ENCODE measurements at places on chromosomes 16 and 17. TPM values are rescaled to one million over a fixed set of nuclear protein-coding genes. Genes with fewer than 3 reads are reported as not detected.

GRCh38 chr16:80323187-80323807, 217.5 kb upstream of the DYNLRB2 start:
- no peak for DNase-seq

OR2C1 gene
- not detected for total RNA-seq

CDC27 gene
- total RNA-seq = 124 TPM

DNA sequence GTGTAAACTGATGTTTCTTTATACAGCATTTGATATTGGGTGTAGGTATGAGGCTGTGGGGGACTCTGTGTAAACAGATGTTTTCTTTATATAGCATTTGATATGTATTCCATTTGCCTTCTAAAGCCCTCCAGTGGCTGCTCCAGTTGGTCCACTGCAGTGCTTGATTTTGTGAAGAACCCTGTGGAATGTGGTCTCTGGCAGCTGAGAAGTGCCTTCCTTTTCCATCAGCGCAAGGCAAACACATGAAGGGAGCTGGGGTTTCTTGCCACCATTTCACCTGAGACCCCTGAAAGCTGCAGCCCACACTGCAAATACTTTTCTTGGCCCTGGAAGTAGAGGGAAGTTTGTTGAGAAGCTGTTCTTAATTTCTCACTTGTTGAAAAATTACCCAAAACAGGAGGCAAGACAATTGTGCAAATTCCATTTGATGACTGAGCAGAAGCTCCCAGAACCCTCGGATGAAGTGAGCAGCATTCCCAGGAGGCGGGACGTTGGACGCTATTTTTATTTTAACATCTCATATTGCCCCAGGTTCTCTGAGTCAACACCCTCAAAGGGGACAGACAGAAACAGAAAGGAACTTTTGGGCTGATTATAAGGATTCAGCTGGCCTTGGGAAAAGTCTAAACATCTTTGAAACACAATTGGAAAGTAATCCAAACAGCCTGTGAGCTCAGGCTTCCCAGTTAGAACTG, 158.5 kb upstream of the RPH3AL start:
- no peak for DNase-seq

CCL13 gene
- total RNA-seq = 5.1 TPM

DNA sequence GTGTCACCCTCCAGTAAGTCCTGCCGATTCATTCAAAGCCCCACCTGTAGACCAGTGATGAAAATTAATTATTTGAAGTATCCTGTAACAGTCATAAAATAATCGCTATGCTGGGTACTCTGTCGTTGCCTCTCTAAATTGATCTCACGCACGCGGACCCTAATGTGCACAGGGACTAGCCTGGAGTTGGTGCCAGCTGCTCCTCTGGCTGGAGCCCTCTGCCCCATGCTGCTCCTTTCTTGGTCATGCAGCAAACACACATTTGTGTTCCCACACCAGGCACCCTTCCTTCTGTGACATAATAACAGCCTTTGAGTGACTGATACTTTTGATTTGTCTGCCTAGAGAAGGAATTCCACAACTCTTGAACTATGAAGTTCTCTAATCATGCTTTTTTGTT, 16.0 kb downstream of the RAB11FIP3 start:
- DNase-seq = no peak

GRCh38 chr17:74493331-74493833, 26.9 kb downstream of the CD300A start:
- peak; percentile 84 for DNase-seq

- peak; percentile 12 for DNase-seq
Measured at GRCh38 chr17:16913463-16913862, 58.5 kb downstream of the TNFRSF13B start.

- peak; percentile 53 for DNase-seq
Measured at GRCh38 chr17:8741771-8742170, 2.9 kb downstream of the CCDC42 start.

DNA sequence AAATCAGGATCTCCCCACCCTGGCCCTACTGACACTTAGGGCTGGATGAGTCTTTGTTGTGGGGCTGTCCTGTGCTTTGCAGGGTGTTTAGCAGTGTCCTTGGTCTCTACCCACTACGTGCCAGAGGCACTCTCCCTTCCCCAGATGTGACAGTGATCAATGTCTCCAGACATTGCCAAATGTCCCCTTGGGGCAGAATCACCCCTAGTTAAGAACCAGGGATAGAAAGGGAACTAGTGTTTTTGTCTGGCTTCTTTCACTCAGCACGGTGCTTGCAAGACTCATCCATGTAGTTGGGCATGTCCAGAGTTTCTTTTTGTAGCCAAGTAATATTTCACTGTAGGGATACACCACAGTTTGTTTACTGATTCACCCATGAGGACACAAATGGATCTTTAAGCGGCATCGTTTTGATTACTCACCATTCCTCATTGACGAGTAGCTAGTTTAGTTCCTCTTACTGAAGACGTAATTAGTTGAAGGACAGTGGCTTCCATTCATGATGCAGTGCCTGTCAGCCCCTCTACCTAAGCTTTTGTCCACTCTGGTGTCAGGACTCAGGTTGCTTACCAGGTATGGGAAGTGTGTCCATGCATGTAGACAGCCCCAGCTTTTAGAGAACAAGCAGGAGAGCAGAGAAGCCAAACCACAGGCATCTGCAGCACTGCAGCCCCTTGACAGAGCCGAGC, 26.0 kb upstream of the ITGB4 start:
- no peak for DNase-seq

ITGB4 gene
- total RNA-seq = 13.9 TPM

- no peak for DNase-seq
Measured at GRCh38 chr17:35161281-35161761, 13.7 kb downstream of the UNC45B start.

DNA sequence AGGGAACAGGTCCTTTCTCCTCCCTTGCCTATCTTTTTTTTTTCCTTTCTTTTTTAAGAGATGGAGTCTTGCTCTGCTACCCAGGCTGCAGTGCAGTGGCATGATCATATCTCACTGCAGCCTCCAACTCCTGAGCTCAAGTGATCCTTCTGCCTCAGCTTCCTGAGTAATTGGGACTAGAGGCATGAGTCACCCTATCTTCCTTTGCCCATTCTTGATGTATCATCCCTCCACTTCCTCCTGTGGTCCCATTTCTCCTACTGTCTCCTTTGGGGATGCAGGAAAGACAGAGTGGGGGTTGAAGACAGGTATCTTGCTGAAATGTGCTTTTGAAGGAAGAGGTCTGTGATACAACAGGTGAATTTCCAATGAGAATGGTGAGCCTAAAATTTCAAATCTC, 5.5 kb downstream of the MYO19 start:
- no peak for DNase-seq

DNA sequence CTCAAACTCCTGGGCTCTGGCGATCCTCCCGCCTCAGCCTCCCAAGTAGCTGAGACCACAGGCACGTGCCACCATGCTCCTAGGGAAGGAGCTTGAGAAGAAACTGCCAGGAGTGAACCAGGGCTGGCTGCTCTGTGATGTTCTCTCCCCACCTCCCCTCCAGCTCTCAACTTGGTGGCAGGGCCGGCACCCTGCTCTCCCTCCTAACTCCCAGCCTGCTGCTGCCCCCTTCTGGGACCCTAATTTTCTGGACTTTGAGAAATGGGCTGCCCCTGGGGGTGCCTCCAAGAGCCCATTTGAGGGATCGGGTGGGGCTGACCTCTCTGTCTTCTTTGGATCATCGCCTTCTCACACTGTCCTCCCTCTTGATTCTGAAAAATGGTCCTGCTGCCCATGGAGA, 14.9 kb upstream of the STAT3 start:
- DNase-seq = no peak

SLFN14 gene
- total RNA-seq = not detected

- DNase-seq = no peak
Measured at GRCh38 chr16:67197704-67198103, 1.2 kb upstream of the ELMO3 start.

DNA sequence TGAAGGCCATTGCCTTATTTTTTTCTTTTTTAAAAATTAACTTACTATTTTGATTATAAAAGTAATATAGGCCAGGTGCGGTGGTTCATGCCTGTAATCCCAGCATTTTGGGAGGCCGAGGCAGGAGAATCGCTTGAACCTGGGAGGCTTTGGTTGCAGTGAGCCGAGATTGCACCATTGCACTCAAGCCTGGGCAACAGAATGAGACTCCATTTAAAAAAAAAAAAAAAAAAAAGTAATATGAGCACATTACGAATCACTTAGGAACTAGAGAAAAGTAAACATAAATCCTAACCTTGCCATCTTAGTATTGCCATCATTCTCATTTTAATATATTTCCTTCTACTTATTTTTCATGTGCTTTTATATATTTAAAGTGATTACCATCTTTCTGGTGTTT, 12.9 kb upstream of the TACO1 start:
- DNase-seq = no peak

TMED6 gene
- 1.2 TPM for total RNA-seq

RNF222 gene
- total RNA-seq = not detected

- no peak for DNase-seq
Measured at GRCh38 chr16:19846436-19846835, 38.2 kb downstream of the GPRC5B start.

GRCh38 chr17:78300962-78301820, 58.7 kb downstream of the SOCS3 start:
- no peak for DNase-seq

CCL3 gene
- 33.7 TPM for total RNA-seq

DNA sequence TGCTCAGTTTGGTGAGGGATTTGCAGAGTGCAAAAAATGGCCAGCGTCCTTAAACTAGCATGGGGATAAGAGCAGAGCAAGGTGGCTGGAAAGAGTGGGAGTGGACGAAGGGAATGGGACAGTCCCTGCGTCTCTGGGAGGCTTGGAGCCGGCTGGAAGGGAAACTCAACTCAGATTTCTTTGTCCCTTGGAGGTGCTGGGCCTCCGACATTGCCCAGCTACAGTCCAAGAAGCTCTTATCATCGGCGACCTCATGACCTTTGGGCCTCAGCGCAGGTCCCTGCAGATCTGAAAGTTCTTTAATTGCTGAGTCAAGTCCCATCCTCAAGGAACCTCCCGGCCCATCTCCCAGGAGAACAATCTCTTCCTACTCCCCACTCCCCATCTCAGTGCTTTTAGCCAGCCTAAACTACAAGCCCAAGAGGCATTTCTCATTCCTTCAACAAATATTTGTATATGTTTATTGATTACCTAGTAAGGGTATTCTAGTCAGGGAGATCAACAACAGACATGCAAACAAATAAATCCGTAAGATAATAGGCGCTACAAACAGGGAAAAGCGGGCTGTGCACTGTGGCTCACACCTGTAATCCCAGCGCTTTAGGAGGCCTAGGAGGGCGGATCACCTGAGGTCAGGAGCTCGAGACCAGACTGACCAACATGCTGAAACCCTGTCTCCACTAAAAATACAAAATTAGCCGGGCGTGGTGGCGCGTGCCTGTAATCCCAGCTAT, 985 bp upstream of the TMEM107 start:
- DNase-seq = no peak

- no peak for DNase-seq
Measured at GRCh38 chr17:29050176-29050575, 7.2 kb downstream of the PIPOX start.

KRTAP3-2 gene
- not detected for total RNA-seq

DNA sequence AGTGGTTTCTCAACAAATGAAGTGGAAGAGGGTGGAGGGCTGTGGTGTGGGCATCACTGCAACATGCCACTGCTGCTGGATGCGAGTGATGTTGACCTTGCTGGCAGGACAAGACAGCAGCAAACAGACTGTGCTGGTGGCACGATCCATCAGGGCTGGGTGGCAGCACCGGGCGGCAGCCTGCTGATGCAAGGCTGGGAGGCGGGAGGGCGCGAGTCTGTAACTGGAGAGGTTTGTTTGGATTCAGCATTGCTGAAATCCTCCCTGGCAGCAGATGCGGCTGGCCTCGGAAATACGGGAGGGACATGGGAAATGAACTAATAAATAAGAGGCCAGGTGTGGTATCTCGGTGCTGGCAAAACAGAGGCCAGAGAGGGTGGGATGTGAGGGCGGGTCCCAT, 224.2 kb downstream of the ENGASE start:
- DNase-seq = no peak

DNA sequence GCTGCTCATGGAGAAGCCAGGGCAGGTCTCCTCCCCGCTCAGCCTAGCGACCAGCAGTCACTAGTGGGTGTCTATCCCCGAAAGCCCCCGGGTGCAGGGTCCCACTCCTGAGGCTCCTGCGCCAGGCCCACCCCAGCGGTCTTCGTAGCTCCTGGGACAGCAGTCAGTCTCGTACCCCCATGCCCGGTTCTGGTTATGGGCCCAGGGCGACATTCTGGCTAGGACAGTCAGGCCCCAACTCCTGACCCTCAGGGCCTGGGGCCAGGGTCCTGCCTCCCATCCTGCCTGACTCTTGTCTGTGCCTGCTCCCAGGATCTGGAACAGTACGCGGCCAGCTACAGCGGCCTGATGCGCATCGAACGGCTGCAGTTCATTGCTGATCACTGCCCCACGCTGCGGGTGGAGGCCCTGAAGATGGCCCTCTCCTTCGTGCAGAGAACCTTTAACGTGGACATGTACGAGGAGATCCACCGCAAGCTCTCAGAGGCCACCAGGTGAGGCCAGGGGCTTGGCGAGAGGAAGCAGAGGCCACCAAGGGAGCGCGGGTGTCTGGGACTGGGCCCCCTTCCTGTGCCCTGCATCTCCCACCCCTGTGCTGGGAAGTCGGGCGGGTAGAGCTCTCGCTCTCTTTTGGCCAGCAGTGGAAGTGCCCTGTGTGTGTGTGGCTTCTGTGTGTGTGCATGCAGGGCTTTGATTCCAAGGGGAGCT, 2.0 kb downstream of the GPS1 start:
- DNase-seq = no peak

TEX19 gene
- not detected for total RNA-seq

GRCh38 chr16:81694494-81695280, 84.4 kb upstream of the PLCG2 start:
- no peak for DNase-seq

GRCh38 chr17:82559566-82560251, 40.2 kb downstream of the FOXK2 start:
- no peak for DNase-seq

GRCh38 chr17:43584666-43585102, 38.5 kb upstream of the ETV4 start:
- DNase-seq = no peak

HSDL1 gene
- 23.1 TPM for total RNA-seq

RPRML gene
- total RNA-seq = not detected

TEX14 gene
- total RNA-seq = 0.10 TPM

GRCh38 chr16:20812510-20812909, 6.2 kb downstream of the REXO5 start:
- no peak for DNase-seq

GRCh38 chr17:7113273-7114071, 1.1 kb downstream of the ASGR2 start:
- peak; percentile 64 for DNase-seq

GRCh38 chr16:88759245-88759975, 25.6 kb downstream of the PIEZO1 start:
- DNase-seq = no peak

DNA sequence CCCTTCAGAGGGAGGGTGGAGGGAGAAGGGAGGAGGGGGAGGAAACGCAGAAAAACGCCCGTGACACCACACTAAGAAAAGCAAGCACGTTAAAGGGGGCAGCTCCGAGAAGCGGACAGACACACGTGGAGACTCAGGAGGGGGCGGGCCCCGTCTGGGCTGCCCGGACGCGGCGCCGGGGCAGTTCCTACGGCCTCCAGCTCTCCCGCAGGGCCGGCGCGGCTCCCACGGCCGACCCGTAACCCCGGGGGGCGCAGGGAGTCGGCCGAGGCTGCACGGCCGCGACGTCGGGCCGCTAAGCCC, 362 bp downstream of the KLHDC4 start:
- no peak for DNase-seq

WFDC1 gene
- total RNA-seq = 1.4 TPM

SMIM36 gene
- not detected for total RNA-seq

GRCh38 chr16:3023415-3023668, 400 bp downstream of the HCFC1R1 start:
- DNase-seq = no peak

GRCh38 chr17:79809530-79810129, 12.8 kb upstream of the CBX8 start:
- DNase-seq = no peak

GRCh38 chr16:75805946-75806345, 79.7 kb upstream of the CPHXL start:
- DNase-seq = no peak

Data from mesenteric fat pad (tissue), 1 donor.